Central memory CD4-positive, alpha-beta T cell (primary cell): ENCODE measurements at places on chromosomes 2 and 18.

- DNase-seq = no peak
Observed at GRCh38 chr2:73987109-73987947, 2.6 kb downstream of the TET3 start.

- no peak for DNase-seq
Observed at GRCh38 chr2:225865468-225865867, 466.0 kb downstream of the NYAP2 start.

DNA sequence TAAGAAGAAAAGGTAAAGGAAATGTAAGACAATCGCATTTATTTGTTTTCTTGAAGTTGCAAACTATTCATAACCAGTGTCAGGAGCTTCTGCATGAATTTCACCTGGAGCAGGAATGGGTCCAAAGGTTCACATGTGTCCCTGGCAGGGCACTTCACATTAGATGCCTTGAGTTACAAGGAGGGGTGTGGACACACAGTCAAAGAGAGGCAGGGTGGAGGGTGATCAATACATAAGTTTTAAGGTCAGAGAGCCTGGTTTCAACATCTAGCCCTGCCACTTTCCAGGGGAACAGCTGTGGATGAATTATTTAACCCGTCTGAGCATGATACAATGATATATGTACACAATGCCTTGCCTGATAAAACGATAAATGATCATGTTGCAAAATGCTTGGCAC lies 321.4 kb downstream of the CYP26B1 start:
- DNase-seq = no peak

- DNase-seq = no peak
Observed at GRCh38 chr2:133561045-133561852, 7.0 kb downstream of the NCKAP5 start.

- DNase-seq = no peak
Observed at GRCh38 chr2:177348733-177349693, 43.6 kb upstream of the AGPS start.

DNA sequence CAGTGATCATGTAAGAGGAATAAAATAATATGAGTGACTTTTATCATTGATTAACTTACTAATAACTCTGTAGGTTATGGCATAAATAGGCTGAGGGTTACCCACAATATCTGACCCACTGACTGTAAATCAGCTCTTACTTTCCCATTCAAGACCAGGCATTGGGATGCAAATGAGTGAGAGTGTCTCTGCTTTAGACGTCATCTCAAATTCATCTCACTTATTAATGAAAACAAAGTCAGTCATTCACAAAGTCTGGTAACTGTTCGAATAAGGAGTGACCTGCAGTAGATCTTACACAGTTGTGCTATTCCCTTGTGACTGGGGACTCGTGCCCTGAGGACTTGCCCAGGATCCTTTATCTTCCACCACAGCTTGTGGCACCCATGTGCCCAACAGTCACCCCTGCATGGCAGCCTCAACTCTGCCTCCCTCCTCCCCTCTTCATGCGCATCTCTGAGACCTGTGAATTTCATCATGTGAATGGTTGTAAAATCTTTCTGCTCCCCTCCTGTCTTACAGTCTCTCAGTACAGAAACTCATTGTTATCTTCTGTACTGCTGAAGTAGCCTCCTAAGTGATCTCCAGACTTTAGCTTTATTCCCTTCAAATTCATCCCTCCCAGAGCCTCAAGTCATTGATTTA lies 131.4 kb downstream of the ARHGAP28 start:
- no peak for DNase-seq

DNA sequence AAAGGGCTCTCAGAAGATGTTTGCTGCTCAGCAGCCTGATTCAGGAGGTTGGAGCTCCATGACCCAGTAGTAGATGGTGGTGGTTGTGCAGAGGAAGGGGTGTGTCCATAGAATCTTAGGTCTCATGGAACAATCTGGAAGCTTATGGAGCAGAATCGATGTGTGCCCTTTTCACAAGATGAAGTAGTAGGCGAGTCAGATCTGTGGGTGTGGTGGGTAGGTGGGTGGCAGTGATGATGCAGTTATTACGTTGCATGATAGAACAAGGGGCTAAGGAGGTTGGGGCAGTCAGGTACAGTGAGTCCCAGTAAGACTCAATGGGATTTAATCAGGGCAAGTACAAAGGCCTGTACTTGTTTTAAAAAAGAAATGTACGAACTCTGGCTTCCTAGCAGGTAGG lies 9.1 kb downstream of the TET3 start:
- no peak for DNase-seq

DNA sequence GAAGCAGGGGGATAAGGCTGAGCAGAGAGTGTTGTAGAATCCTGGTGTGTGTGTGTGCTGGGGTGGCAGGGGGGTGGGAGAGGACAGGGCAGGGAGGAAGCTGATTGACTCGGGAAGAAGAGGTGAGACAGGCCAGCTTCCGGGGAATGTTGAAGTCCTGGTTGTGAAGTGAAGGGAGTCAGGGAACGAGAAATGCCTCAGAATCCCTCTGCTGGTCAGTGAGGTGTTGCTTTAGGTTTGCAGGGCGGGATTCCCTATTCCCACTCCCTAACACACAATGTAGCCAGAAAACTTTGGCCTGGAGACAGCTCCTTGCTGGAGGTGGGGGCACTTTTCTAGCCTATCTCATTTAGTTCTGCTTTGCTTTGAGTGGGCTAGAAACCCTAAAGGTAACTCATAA lies 265.1 kb downstream of the HAUS1 start:
- no peak for DNase-seq
